ENCODE measurements at places on chromosomes 12 and 14.

DNA sequence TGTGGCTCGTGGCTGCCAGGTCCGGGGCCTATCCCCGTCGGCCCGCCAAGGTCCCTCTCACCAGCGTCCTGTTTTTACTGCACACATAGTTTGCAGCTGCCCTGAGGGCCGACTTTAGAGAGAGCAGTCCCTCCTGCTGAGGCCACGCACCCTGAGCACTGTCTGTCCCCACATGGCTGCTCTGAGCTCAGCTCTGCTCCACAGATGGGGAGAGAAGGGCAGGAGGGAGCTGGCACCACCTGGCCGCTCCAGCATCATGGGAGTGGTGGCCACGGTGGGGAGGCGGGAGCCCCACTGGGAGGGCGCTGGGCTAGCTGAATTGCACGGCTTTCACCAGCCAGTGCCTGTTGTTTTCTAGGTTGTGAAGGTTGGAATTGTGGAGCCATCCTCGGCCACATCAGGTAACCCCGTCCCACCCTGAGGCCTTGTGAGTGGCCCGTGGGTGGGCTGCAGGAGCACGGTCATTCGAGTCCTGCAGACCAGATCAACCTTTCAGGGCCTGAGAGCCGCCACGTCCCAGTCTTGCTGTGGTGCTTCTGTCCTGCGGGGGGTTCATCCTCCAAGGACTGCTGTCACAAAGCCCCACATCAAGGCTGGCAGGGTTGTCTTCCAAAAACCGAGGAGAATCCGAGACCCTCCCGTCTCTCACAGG, 7.4 kb upstream of the TEX22 start:
- DNase-seq = no peak

GRCh38 chr12:15794836-15795235, 5.6 kb upstream of the EPS8 start:
- DNase-seq = no peak

GRCh38 chr14:23160924-23161522, 22.4 kb downstream of the SLC7A8 start:
- no peak for DNase-seq

GRCh38 chr12:49672301-49673217, 34.6 kb downstream of the FMNL3 start:
- DNase-seq = no peak

DNA sequence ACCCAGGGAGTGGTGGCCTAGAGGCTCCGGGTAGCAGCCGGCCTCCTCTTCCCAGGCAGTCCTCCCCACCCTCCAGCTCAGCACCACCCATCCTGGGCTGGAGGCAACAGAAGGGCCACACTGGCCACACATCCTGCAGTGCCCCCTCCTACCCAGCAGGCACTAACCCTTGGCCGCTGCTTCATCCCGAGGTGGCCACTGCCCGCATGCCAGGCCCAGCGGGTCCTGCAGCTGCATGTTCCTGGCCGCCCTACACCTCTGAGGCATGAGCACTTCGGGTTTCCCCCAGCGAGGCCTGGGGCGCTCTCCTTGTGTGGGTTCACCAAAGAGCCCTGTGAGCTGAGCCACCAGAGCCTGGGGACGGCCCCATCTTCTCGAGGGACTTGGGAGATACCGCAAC, 61.4 kb downstream of the CCNK start:
- no peak for DNase-seq

DNA sequence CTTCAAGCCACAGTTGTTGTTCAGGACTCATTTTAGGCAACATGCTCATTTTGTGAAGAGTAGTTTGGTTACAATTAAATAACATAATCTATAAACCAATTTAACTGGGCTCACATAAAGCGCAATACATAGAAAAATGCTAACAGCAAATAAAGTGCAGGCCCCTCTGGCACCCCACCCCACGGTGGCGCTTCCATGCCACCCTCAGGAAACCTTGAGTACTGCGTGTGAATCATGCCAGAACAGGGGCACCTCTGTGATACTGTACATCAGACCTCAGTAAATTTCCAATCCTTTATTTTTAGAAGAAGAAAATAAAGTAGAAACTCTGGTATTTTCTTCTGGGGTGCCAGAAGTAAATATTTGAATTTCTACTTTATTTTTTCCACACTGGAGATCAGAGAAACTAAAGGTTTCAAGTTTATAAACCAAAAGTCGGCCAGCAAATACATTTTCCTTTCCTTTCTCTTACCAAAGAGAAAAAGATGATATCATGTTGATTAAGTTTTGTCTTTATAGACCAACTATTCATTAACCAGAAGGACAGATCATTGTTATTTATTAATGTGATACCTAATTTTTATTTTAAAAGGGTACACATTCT, 316.8 kb downstream of the PAWR start:
- DNase-seq = no peak

GRCh38 chr14:53842938-53843337, 113.7 kb downstream of the BMP4 start:
- DNase-seq = no peak

GRCh38 chr12:104514092-104514810, 57.5 kb downstream of the CHST11 start:
- DNase-seq = no peak

DNA sequence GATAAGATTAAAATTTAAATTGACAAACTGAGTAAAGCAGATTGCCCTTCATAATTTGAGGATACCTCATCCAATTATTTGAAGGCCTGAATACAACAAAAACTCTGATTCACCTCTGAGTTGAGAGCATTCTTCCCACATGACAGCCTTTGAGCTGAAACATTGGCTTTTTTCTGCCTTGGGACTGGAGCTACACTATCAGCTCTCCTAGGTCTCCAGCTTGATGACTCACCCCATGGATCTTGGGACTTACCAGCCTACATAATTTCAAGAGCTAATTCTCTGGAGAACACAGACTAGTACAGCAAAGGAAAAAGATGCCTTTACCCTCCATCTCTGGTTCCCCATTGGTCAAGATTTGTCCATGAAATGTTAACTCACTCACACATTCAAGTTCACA, 555.1 kb downstream of the FOXG1 start:
- DNase-seq = no peak

GRCh38 chr12:129984106-129984505, 80.3 kb upstream of the TMEM132D start:
- no peak for DNase-seq
